Activated naive CD8-positive, alpha-beta T cell treated with anti-CD3 and anti-CD28 coated beads for 36 hours (primary cell): ENCODE measurements at places on chromosomes 11 and 22. TPM values are rescaled to one million over a fixed set of nuclear protein-coding genes. Genes with fewer than 3 reads are reported as not detected.

DNA sequence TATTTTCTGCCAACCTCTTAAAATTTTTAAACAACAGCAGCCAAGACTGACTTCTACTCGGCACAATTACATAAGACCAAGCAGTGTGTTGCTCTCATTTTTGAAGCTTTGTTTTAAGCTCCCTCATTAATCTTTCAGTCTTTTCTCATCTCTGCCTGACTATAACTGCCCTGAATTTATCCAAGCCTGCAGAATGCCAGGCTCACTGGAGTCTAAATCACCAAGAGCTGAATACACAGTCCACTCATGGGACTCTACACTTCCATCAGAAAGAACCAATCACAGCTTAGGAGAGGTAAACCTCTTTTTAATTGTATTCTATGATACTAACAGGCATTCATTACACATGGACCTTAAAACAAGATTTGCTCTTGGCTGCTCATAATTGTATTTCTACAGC is 178.7 kb downstream of the CADM1 start:
- no peak for DNase-seq

Gene B3GAT1
- 0.04 TPM for total RNA-seq

Gene PRDX5
- total RNA-seq: 111 TPM

GRCh38 chr11:34576331-34576730 is 44.6 kb upstream of the EHF start:
- no peak for DNase-seq

Gene YAP1
- total RNA-seq: 0.06 TPM

Gene IGLL5
- total RNA-seq: 0.62 TPM

Gene TMEM123
- 299 TPM for total RNA-seq

- no peak for DNase-seq
Observed at GRCh38 chr11:26949846-26950245, 44.1 kb upstream of the FIBIN start.
